Right forelimb (tissue), 1 donor: ENCODE measurements at places on chromosomes 16 and 17.

GRCh38 chr17:78791840-78792709 lies 10.0 kb upstream of the CYTH1 start:
- no peak for DNase-seq

DNA sequence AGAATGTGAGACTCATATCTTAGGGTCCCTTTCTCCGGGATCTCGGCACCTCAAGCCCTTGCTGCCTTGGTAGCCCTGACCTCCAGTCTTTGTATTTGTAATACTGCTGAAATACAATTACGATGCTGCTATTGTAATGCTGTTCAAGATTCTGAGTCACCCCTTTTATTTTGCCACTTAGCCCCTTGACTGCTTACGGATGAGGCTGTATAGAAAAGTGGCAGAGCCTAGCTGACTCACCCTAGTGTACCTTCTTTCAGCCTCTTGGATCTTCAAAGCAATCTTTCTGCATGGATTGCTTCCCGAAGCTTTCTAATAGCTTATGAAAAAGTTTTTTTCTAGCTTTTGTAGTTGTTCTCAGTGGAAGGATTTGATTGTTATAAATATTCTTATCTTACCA lies 187.9 kb downstream of the KCNJ2 start:
- no peak for DNase-seq

GRCh38 chr17:46865100-46865499 lies 13.7 kb downstream of the WNT9B start:
- DNase-seq, result no peak

GRCh38 chr16:535446-536405 lies 8.2 kb downstream of the CAPN15 start:
- DNase-seq, result no peak

DNA sequence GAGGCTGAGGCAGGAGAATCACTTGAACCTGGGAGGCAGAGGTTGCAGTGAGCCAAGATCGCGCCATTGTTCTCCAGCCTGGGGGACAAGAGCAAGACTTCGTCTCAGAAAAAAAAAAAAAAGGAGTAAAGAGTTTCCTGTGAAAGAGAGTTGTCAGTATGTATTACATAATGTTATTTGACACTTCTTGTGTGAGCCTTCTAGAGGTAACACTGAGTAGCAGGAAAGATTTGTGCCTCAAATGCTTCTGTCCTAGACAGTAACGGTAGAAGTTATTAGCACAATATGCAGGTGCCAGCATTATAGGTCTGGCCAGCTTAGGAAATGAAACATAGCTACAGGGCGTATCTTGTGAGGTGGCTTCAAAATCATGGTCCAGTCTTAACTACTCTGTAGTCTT lies 6.2 kb downstream of the RPS6KB1 start:
- DNase-seq, result no peak

DNA sequence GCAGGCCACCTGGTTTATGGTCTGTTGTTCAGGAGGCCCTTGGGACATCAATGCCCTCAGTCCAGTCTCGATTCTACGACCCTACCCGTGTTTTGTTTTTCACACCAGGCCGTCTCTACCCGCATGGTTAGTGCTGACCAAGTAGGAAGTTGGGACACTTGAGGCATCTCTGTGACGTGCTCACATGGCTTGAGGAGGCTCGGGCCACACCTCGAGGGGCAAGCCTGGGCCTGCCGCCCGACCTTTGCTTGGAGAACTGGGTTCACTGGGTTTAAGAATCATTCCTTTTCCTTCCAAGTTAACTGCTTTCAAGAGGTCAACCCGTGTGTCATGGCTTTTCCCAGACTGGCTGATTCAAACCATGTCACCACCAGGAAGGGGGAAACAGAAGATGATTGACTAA lies 86.8 kb downstream of the CMIP start:
- DNase-seq, result no peak

DNA sequence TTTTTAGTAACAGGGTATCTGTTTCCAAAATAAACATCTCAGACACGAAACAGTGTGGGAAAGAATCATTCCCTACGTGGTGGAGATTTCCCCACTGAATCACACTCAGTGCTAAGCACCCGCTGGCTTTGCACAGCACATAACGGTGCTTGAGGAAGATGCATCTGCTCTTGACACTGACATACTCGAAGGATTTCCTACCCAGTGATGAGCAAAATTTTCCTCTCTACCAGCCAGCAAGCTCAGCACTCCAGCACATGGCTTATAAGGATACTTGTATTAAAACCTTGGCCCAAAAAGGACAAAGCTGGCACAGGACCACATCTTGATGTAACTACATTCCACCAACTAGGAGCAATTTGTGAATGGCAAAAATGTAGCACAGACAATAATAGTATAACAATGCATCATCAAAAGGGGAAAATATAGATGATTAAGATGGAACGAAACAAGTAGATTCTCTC lies 59.0 kb downstream of the ANKFY1 start:
- DNase-seq, result peak; percentile 54

DNA sequence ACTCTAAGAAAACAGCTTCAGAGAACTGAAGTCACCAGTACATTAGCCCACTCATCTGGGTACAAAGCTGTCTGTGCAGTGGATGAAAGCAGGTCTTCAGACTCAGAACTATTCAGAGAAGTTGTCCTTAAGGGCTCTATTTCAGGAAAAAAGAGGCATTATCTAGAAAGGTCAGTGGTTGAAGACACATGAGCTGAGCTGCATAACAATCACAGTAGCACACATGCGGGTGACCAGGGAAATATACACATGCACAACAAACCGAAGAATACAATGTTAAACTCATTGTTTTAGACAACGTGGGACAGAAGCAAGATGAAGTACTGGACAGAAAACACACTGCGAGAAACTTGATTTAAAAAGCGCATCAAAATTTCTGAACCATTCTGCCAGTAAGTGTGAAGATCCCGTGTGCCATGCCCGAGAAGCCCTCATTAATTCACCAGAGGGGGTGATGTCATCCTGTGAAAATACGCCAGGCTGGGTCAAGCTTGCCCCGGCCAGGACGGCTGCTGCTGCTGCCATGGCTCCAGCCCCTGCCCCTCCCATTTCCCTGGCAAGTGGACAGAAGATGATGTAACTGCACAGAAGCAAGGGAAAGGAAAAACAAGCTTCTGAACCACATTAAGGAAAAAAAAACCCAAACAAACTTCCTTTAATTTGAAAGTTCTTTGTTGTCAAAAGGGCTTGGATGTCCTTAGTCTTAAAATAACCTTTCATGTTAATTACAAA lies 10.1 kb downstream of the DYNC1LI2 start:
- DNase-seq, result peak; percentile 85

GRCh38 chr16:72291531-72291981 lies 119.6 kb upstream of the PMFBP1 start:
- no peak for DNase-seq

GRCh38 chr17:40313668-40314583 lies 4.9 kb downstream of the RARA start:
- peak; percentile 66 for DNase-seq

- DNase-seq, result no peak
Measured at GRCh38 chr16:14490235-14490634, 139.8 kb downstream of the PARN start.

GRCh38 chr16:81732699-81733098 lies 46.4 kb upstream of the PLCG2 start:
- no peak for DNase-seq

- no peak for DNase-seq
Measured at GRCh38 chr16:3576211-3576610, 992 bp downstream of the NLRC3 start.

DNA sequence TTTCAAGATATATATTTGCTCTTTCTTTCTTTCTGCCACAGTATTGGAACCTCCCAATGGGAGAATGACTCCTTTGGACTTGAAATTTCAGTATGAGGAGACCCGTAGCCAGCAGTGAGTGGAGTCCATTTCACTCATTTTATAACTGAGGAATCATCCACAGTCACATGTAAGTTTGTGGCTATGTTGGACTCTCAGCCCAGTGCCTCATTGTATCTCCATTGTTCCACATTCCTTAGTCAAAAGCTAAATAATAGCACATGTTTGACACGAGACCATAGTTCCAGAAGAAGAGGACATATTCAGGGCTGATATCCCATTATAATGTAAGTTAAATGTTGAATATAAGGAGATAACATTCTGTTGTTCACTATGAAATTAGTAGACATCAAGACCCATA lies 12.7 kb upstream of the SPAG9 start:
- DNase-seq, result no peak

GRCh38 chr17:12996941-12997340 lies 20.9 kb downstream of the ELAC2 start:
- DNase-seq, result no peak

DNA sequence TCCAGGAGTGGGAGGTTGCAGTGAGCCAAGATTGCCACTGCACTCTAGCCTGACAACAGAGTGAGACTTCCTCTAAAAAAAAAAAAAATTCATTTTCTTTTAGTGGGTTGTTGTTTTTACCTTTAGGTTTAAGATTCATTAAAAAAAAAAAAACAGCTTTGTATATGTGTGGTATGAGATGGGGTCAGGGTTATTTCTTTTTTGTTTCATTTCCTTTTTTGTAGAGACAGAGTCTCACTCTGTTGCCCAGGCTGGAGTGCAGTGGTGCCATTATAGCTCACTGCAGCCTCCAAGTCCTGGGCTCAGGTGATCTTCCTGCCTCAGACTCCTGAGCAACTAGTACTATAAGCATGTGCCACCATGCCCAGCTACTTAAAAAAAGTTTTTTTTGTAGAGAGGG lies 47.0 kb downstream of the BCAS3 start:
- no peak for DNase-seq

DNA sequence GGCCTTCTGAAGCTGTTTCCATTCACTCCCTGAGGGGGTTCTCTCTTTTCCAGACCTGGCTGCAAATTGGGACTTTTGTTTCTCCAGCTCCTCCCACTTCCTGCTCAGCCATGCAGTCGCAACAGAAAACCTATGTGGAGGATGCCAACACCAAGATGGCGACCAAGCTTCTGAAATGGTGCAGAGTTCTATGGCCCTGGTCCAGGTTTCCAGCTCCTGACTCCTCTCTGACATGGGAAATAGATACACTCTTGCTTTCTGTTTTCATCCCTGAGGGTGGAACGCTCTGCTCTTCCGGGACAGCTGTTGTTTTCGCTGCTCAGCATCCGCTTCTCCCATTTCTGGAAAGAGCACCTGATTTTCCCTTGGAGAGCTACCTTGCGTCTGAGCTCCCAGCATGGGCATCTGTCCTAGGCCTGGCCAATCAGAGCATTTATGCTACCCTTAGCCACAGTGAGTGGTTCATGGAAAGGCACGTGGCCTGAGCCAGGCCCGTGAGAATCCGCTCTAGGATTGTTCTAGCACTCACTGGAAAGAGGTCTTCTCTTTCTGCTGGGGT lies 8.1 kb downstream of the GPRC5B start:
- DNase-seq, result no peak

- no peak for DNase-seq
Measured at GRCh38 chr17:66978514-66979061, 14.1 kb downstream of the CACNG4 start.

DNA sequence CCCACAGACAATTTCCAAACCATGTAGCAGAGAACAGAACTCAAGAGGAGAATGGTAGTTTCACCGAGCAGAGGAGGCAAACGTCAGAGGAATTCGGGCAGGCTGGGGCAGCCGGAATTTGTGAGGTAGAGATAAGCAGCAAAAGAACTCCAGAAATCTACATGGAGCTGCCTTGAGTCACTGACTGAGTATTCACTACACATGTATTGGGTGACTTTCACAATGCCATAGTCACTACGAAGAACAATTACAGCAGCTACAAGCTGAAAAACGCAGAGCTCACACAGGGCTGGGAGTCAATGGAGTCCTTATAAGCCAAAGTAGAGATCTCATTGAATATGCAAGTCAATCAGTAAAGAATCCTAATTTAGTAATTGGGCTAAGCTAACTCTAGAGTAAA lies 13.4 kb downstream of the CMC2 start:
- DNase-seq, result no peak

DNA sequence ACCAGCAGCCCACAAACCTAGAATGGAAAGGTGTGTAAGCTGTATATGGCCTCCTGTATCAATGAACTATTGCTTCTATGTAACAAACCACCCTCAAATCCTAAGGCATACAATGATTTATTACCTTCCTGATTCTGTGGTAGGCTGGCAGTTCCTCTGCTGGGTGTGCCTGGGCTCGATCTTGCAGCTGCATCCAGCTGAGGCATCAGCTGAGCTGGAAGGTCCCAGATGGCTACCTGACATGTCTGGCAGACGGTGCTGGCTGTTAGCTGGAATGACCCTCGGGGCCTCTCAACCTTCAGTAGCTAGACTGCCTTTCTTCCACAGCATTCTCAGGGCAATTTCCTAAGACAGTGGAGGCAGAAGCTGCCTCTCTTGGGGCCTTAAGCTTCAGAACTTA lies 152.7 kb downstream of the RAB11FIP4 start:
- no peak for DNase-seq

DNA sequence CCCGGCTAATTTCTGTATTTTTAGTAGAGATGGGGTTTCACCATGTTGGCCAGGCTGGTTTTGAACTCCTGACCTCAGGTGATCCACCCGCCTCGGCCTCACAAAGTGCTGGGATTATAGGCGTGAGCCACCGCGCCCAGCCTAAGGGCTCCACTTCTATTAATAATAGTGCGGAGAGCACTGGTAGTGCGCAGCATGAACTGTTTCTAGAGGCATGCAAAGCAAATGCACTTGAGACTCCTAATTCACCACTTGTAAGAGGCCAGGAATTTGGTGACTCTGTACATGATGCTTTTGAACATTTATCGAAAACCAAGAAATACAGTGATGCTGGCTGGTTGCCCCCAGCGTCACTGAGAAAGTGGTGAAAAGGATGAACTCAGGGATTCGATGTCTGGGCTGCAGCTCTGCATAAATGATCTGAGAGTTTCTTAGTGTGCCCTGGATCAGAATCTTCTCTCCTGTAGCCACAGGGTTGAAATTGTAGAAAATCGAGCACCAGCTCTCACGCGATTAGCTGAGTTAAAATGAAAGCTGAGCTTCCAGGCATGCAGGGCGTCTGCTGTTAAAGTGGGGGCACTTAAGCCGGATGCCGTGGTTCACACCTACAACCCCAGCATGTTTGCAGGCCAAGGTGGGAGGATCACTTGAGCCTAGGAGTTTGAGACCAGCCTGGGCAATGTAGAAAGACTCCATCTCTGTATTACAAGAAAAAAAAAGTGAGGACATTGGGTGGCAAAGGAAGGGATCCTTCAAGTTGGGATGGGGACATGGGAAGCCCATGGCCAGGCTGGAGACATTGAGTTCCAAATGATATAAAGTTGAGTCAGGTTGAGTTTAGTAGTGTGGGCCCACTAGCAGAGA lies 4.8 kb downstream of the RNF213 start:
- no peak for DNase-seq

DNA sequence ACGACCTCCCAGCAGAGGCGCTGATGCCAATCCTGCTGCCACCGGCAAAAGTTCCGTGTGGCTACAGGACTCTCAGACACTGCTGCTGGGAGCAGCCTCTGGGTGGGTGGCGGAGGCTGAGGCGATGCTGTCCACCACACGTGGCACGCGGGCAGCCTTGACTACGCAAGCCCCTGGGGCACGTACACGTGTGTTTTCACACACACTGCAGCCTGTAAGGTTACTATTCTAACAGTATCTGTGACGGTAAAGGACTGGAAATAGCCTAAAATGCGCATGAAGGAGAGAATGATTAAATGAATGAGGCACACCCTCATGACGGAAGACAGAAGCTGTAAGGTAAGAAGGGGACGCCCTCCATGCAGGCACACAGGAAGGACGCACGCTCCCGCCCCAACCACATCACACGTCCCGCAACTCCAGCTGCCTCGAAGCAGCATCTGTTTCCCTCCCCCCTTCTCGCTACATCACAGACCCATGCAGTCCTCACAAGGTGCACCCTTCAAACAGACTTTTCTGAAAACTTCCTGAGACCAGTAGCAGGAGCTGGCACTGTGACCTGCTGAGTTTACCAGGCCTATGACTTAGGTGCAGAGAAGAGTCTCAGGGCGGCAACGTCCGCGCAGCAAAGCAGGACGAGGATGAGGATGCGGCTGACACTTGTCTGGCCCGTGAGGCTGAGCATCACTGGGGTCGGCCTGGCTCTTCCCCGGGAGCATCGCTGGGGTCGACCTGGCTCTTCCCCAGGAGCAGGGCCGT lies 28.7 kb upstream of the FASN start:
- no peak for DNase-seq
